Myocyte (in vitro differentiated cells): ENCODE measurements at places on chromosomes 12 and 14. TPM values are rescaled to one million over a fixed set of nuclear protein-coding genes. Genes with fewer than 3 reads are reported as not detected.

The PRKD1 gene
- total RNA-seq: 11.3 and 16.0 TPM in 2 replicates

The TIMELESS gene
- 4.5 and 5.5 TPM in 2 replicates for total RNA-seq

The MIPOL1 gene
- total RNA-seq: 10.4 and 11.3 TPM in 2 replicates

The GDF3 gene
- total RNA-seq: not detected in 2 replicates

The PLA2G1B gene
- total RNA-seq: not detected in 2 replicates

The INHBC gene
- total RNA-seq: not detected in 2 replicates

The LRRIQ1 gene
- 0.10 TPM in 1 of 2 replicates, not detected in the other for total RNA-seq

The CTDSP2 gene
- 37.9 and 43.4 TPM in 2 replicates for total RNA-seq

The FOXG1 gene
- not detected in 2 replicates for total RNA-seq

The RHEBL1 gene
- 1.2 TPM in 1 of 2 replicates, not detected in the other for total RNA-seq

GRCh38 chr12:90004319-90005074, 295.9 kb upstream of the ATP2B1 start:
- DNase-seq: no peak

DNA sequence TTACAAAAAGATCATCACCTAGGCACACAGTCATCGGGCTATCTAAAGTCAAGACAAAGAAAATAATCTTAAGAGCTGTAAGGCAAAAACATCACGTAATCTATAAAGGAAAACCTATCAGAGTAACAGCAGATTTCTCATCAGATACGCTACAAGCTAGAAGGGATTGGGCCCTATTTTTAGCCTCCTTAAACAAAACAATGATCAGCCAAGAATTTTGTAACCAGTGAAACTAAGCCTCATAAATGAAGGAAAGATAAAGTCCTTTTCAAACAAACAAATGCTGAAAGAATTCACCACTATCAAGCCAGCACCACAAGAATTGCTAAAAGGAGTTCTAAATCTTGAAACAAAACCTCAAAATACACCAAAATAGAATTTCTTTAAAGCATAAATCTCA, 191.6 kb upstream of the BMP4 start:
- DNase-seq: no peak

DNA sequence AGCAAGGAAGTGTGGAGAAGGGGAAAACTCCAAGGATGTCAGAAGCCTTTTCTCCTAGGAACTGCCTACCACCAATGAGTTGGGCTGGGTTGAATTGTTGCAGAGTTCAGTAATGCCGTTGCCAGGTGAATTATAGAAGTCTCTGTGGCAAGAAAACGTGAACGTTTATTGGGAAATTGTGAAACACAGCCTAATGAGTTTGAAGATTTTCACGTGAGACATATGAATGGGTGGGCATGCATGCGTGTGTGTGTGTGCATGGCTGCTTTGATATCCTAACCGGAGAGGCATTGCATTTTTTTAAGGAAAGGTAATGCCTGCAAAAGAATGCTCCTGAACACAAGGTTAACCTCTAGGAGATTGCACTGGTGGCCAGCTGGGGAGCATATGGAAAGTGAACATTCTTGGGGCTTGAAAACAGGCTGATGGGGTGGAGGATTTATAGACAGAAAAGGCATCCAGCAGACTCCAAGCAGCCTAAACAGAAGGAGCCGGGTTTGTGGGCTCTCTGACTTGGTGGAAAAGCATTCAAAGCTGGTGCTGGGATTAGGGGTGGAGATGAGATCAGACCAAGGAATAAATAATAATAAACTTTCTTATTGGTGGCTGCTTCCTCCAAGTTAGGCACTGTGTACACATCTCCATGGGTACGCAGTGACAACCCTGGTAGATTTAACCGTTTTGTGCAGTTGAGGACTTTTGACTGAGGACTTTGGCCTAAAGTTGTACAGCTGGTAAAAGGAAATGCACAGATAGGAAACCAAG, 67.8 kb downstream of the NTF3 start:
- DNase-seq: peak; percentile 26

GRCh38 chr14:53412819-53413675, 259.9 kb upstream of the DDHD1 start:
- DNase-seq: no peak

GRCh38 chr14:51607711-51608110, 44.0 kb upstream of the FRMD6 start:
- DNase-seq: no peak

GRCh38 chr12:6767353-6768319, 1.5 kb downstream of the PTMS start:
- DNase-seq: peak; percentile 30

DNA sequence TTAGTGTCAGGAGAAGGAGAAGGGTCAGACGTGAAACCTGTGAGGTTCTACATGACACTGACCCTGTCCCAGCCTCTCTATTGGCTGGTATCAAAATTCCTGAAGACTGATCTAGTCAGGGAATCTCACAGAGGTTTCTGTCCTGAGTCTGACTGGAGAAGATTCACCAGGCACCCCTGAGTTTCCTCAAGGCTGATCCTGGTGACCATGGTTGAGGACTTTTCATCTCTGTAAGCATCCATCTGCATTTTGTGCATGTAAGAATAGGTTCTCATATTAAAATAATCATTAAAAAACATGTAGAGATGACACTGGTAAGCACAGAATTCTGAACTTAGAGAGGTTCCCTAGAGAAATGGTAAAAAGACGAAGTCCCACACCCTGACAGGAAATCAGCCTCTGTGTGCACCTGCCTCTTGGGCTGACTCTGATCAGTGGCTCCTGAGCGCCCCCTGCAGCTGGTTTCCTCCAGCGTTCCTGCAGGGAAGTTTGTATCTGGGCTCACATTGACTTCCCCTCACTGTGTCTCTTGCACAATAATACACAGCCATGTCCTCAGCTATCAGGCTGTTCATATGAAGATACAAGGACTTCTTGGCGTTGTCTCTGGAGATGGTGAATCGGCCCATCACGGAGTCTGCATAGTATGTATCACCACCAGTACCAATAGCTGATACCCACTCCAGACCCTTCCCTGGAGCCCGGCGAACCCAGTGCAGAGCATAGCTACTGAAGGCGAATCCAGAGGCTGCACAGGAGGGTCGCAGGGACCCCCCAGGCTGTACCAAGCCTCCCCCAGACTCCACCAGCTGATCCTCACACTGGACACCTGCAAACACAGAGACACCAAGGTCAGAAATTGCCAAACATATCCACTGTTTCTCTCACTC, 991.9 kb downstream of the TMEM121 start:
- DNase-seq: no peak

DNA sequence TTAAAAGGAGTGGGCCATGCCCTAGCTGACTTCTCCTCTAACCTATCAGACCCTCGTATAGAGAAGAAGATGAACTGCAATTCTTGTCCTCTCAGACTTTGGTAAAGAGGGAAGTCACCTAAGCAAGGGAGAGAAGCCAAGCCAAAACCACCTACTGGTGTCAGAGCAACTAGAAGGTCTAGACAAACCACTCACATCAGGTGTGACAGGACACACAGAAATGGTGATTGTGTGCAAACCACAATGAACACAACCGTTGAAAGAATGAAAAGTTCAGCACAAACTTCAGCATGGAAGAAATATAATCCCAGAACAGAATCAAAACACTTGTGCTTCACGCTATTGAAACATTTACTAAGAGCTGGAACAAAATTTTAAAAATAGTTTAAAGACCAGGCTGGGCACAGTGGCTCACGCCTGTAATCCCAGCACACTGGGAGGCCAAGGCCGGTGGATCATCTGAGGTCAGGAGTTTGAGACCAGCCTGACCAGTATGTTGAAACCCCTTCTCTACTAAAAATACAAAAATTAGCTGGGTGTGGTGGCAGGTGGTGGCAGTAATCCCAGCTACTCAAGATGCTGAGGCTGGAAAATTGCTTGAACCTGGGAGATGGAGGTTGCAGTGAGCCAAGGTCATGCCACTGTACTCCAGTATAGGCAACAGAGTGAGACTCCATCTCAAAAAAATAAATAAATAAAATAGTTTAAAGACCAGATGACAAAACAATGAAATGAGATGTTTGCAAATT, 56.2 kb upstream of the NTF3 start:
- no peak for DNase-seq

DNA sequence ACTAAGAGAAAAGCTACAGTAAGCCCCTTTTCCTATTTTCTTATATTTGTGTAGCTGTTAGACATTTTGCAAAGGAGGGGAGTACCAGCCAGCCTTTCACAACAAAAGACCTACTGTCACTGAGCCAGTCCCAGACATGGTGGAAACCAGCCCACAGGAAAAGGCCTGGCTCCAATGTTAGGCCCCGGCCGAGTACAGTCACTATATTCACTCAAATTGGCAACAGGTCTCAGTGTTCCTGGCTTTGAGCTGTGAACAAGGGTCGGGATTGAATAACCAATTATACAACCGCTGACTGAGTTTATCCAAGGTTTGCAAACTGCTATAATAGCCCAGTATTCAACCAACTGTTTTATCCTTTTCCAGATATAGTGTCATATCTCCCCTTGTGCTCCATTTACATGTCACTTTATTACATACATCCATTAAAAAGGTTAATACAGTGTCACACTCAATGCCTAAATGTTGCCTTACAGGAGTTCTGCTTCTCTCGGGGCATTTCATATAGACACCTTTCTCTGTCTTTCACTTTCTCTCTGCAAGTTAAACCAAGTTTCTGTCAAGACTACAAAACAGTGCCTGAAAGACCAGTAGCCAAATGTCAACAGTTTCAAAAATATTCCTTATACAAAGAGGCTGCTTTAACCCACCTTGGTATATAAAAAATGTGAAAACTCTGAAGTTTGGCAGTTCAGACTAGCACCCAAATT, 178.1 kb downstream of the SOX5 start:
- DNase-seq: no peak

DNA sequence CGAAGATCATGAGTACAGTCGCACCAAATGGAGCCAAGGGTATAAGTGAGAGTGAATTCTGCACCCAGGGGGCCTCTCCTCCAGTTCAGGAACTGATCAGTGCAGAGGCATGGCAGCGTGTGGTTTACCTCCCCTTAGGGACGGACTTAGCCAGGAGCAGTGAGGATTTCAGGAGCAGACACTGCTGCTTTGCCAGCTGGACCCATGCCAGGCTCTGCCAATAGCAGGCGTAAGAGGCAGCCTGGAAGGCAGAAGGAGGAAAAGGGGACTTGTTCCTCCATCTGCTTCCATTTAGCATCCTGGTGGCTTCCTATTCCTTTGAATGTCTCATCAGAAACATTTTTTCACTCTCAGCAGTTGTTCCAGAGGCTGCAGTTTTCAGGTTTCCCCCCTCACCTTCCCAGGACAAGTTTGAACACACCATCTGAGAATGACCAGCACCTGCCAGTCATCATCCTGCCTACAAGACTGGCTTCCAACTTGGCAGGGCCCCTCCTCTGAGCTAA, 137.0 kb upstream of the LMNTD1 start:
- peak; percentile 15 for DNase-seq
